ENCODE measurements at places on chromosomes 13 and 19. TPM values are rescaled to one million over a fixed set of nuclear protein-coding genes. Genes with fewer than 3 reads are reported as not detected.
A peak's percentile ranks its signal among the peaks of the same experiment; 100 is the strongest.

ZNF649 gene
- 13.4 TPM for total RNA-seq

LRG1 gene
- 1.1 TPM for total RNA-seq

OR7D2 gene
- not detected for total RNA-seq

U2AF2 gene
- total RNA-seq: 140 TPM

DNA sequence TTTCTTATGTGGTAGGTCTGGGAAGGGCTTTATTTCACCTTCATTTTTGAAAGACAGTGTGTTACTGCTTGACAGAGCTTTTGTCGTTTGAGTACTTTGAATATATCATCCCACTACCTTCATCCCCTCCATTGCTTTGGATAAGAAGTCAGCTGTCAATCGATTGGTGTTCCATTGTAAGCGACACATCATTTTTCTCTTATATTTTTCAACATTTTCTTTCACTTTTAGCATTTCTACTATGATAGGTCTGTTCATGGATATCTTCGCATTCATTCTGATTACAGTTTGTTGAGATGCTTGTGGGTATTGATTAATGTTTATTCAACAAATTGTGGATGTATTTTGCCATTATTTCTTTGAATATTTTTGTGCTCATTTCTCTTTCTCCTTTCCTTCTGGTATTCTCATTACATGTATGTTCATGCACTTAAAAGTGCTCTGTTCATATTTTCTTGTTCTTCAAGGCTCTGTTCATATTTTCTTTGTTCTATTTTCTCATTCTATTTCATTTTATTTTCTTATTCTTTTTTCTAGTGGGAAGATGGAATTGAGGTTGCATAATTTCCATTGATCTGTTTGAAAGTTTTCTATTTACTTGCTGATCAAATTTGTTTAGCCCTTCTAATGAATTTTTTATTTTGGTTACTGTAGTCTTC lies 29.2 kb downstream of the ZNF546 start:
- no peak for DNase-seq

DNA sequence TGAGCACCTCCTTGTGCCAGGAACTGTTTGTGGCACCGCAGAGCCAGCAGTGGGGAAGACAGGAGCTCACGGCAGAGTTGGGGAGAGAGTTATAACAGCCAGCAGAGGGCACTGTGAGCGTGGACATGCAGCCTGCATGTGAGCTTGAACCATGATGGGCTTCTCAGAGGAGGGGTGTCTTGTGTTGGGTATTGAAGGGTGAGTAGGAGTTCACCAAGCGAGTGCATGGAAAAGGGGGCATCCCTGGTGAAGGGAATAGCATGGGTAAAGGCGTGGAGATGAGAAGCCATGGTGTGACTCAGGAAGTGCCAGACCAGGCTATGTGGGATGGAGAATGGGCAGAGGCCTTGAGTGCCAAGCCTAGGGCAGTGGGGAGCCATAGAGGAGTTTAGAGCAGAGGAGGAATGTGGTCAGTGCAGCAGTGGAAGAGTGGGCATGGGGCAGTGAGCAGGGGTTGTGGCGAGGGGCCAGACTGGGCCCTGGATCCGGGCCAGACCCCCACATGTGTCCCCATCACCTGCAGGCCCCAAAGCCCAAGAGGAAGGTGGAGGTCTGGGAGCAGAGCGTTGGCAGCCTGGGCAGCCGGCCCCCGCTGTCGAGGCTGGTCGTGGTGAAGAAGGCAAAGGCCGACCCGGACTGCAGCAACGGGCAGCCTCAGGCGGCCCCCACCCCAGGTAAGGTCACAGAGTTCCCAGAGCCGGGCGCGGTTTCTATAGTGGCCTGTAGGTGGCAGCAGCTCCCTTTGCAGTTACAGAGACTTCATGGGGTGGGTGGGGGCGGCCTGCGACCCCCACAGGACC lies 11.8 kb upstream of the SHD start:
- peak; percentile 27 for DNase-seq

GRCh38 chr13:26423629-26424028 lies 133.9 kb upstream of the WASF3 start:
- no peak for DNase-seq

- DNase-seq: no peak
Measured at GRCh38 chr13:42356184-42356575, 84.2 kb downstream of the AKAP11 start.

GRCh38 chr13:73849292-73849691 lies 284.9 kb downstream of the KLF12 start:
- DNase-seq: peak; percentile 43

DNA sequence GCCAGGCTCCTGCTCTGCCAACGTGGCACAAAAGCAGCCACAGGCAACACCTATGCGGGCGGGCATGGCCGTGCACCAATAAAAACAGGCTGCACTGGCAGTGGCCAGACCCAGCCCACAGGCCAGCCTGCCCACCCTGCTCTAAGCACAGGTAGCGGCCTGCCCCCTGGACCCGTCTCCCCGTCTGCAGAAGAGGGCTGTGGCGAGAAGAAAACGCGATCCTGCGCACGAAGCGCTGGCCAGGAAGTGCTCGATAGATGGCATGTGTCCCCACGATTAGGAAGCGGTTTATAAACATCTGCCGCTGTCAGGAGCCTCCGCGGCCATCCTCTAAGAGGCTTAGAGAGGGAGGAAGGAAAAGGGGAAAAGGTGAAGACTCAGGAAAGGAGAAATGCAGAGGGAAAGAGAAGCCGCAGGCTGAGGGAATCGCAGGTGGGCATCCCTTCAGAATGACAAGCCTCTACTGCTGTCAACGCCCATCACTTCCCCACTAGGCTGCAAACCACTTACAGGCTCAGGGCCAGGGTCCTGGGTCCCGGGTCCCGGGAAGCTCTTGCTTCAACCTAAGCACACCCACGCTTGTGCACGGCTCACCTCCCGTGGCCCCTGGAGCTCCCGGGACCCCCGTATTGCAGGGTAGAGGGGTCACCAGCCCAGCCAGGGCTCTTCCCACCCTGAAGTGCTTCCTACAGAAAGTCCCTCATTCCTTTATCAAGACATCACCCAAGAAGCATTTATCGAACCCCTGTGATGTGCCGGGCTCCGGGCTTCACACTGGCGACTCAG lies 10.5 kb downstream of the MLLT1 start:
- DNase-seq: no peak
